ENCODE measurements at places on chromosomes 4 and X.

GRCh38 chr4:155629183-155629825 lies 37.3 kb upstream of the GUCY1A1 start:
- DNase-seq = peak; percentile 9

DNA sequence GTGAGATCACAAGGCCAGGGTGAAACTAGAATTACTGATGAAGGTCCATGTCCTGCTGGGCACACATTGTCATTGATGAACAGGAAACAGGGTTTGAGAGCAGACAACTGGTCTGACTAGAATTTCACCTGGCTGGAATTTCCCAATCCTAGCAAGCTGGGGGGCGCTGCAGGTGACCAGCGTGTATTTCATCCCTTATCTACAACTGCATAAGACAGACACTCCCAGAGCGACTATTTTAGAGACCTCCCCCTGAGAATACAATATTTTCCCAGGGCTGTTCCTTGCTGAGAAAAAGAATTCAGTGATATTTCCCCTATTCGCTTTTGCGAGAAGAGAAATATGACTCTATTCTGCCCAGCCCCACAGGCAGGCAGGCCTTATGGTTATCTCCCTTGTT lies 432.6 kb upstream of the GALNT7 start:
- no peak for DNase-seq

GRCh38 chrX:129846716-129847115 lies 3.0 kb upstream of the ZDHHC9 start:
- no peak for DNase-seq

DNA sequence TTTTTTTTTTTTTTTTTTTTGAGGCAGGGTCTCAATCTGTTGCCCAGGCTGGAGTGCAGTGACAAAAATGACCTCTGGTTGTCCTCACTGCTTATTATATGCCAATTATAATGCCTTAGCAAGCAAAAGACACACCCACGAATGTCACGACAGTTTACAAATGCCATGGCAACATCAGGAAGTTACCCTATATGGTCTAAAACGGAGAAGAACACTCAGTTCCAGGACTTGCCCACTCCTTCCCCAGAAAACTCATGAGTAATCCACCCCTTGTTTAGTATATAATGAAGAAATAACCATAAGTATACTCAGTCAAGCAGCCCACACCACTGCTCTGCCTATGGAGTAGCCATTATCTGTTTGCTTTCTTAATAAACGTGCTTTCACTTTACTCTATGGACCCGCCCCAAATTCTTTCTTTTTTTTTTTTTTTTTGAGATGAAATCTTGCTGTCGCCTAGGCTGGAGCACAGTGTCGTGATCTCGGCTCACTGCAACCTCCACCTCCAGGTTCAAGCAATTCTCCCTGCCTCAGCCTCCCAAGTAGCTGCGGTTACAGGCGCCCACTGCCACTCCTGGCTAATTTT lies 106.2 kb downstream of the SMIM20 start:
- DNase-seq = peak; percentile 52

GRCh38 chrX:132480581-132481203 lies 8.1 kb downstream of the MBNL3 start:
- peak; percentile 76 for DNase-seq

Measured in large intestine (tissue), 12 donors.